ENCODE measurements at places on chromosomes 3 and 15.

- no peak for DNase-seq
Measured at GRCh38 chr3:12275974-12276650, 12.8 kb upstream of the PPARG start.

GRCh38 chr3:197960694-197961581 is 921 bp downstream of the LMLN start:
- DNase-seq = peak; percentile 33

GRCh38 chr3:71708476-71709105 is 16.6 kb downstream of the EIF4E3 start:
- no peak for DNase-seq

DNA sequence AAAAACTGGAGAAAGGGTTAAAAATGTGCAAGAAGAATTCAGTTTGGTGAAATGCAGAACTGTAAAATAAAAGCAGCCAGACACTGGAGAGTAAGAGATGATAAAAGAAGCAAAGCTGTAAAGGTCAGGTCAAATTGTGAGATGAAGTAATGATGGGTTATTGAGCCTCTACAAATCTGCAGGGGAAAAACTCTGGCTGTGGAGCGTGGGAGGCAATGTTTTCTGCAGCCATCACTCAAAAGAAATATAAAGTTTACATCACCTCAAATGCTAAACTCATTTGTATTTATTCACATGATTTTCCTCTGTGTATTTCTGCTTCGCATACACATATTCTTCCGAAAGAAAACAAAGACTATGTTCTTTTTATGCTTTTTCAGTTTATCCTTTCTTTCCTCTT is 158.8 kb upstream of the GPR149 start:
- no peak for DNase-seq

DNA sequence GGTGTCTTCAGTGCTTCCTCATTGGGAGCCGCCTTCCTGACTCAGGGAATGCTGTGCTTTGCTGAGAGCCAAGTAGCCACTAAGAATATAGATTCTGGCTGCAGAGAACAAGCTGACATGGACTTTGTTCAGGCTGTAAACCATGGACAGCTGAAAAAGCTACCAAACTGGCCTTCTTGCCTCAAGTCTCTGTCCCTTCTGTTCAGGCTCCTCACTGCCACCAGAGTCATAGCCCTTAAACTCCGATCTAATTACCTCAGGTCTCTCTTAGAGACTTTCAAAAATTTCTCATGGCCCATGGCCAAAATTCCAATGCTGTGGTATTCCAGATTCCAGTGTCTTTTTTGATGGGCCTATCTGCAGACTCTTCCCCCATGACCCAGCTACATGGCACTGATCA is 19.4 kb upstream of the PTX3 start:
- peak; percentile 66 for DNase-seq

GRCh38 chr15:39957481-39957880 is 23.6 kb downstream of the EIF2AK4 start:
- DNase-seq = no peak

DNA sequence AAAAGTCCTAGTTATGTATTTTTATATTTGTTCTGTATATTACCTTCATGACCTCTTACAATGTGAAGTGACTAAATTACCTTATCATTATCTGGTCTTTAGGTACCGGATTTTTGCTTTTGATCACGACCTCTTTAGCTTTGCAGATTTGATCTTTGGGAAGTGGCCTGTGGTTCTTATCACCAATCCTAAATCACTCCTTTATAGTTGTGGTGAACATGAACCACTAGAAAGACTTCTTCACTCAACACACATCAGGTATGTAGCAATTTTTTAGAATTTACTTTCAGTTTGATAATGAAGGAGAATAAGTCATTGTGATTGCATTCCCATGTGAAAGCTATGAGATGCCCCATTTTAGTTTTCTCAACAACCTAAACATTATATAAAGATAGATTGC is 18.3 kb downstream of the TMEM62 start:
- DNase-seq = no peak

DNA sequence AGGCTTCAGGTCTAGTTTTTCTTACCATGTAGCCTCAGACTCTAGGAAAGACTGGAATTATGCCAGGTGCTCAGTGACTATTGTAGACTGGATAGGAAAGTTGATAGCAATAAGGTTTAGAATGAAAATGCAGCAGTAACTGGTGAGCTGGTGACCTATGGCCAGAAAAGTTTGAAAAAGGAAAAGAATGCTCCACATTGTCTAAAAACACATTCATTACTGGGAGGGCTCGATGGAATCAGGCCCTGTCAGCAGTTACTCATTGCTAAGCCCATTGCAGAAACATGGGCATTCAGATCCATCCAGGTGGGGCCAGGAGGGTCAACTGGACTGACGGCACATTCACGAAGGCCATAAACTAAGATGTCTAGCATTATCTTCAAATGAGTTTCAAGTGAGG is 8.7 kb upstream of the MBNL1 start:
- DNase-seq = no peak

GRCh38 chr3:54660714-54661132 is 267.1 kb downstream of the LRTM1 start:
- DNase-seq = no peak

DNA sequence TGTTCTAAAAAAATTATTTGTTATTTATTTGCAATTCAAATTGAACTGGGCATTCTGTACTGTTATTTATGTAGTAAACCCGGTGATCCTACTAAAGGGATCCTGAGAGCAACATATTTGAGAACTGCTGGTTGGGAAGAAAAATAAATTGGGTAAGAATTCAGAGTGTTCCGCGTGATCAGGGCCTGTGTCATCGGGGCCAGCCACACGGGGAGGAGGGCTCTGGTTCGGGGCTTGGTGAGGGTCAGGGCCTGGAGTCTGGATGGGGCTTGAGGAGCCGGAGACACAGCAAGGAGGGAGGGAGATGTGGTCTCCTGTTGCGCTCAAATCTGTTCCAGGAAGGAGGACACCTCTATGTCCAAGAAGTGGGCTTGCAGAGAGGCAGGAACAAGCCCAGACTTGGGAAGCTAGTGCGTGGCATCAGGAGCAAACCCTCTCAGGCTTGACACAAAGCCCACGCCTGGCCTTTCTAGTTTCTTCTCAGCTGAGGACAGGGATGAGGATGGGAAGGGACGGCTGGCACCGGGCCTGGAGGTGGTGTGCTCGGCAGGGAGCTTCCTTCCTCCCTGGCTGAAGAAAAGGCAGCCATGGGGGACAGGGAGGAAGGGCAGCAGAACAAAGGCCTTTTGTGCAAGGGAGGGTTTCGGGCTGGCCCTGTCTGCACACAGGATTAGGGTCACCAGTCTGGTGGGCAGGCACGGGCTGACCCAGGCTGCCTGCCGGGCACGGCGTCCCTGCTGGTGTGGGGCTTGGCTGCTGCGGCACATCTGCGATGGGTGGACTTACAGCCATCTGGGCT is 22.9 kb upstream of the FBLN2 start:
- no peak for DNase-seq

DNA sequence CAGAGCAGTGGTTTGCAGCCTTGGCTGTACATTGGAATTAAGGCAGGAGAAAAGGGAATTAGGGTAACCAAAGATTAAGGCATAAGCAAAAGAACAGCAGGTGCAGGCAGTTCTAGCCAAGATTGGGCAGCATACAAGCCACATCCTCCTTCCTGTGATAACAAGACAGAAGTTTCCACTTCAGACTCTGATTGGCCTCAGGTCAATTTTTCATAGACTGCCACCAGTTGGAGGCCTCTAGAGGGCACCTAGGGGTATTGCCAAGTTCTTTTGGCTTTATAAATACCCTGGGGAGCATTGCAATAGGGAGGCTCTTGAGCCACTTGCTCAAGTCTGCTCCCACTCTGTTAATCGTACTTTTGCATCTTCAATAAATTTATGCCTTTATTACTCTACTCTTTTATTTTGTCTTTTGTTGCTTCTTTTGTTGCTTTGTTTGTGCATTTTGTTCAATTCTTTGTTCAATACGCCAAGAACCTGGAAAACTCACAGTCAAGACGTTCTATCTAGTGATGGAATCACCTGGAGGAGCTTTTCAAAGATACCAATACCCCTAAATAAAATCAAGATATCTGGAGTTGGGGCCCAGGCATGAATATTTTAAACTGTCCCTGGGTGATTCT is 32.2 kb upstream of the FMN1 start:
- peak; percentile 57 for DNase-seq

GRCh38 chr3:197289726-197290125 is 8.7 kb downstream of the DLG1 start:
- no peak for DNase-seq

DNA sequence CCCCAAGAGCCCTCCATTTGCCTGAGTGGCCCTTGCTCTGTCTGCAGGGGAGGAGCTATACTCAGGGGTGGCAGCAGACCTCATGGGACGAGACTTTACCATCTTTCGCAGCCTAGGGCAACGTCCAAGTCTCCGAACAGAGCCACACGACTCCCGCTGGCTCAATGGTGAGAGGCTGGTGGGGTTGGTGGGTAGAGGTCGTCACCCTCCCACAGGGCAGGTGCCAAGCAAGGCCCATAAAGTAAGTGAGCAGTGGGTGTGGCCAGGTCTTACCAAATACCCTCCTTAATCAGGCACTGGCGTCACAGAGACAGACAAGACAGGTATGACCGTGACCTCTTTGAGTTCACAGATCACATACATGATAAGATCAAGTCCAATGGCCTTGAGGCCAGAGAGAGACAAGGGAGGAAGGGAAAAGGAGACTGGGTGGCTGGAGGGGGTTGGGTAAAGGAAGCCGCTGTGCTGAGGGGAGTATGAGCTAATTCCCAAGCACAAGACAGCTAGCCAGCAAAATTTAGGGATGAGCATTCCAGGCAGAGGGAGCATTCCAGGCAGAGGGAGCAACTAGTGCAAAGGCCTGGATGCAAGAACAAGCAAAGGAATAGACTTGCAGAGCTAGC is 2.5 kb downstream of the SEMA3B start:
- no peak for DNase-seq

- no peak for DNase-seq
Measured at GRCh38 chr3:72652395-72652794, 195.8 kb downstream of the SHQ1 start.

DNA sequence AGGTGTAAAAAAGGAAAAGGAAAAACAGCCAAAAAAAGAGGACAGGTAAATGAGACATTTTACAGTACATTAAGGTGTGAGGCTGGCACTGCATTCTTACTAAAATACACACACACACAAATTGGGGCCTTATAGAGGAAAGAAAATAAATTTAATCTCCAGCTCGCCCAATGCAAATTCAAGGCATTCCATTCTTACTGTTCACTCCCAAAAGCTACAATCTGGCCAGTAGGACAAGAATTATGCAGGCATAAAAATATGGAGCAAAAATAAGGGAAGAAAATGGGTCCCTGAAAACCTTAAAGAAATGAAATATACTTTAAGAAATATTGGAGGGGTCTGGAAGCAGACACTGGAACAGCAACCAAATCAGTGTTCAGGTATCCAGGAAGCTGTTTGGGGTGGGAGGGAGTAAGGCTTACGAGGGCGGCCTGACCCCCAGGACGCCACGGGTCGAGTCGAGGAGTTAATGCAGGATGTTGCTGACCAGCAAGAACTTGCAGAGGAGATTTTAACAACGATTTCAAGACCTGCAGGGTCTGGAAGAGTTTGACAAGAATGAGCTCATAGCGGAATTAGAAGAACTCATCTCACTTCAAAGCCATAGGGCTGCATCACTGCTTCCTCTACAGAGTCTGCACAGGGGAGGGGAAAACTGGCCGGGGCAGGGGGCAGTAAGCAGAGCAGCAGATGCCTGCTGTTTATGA is 245.5 kb downstream of the TBL1XR1 start:
- DNase-seq = no peak

DNA sequence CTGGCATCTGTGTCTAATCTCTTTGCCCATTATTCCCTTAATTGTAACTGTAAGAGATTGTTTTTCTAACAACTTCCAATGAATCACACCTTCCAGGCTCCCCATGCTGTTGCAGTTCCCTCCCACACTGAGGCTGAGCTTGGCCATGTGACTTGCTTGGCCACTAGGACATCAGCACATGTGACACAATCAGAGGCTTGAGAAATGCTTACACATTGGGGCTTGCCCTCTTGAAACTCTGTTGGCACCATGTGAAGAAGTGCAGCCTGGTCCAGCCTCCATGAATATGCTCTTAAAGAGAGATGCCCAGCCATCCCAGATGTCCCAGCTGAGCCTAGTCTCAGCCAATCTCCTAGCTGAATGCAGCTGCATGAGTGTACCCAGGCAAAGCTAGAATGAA is 326.8 kb upstream of the SOX2 start:
- no peak for DNase-seq

- no peak for DNase-seq
Measured at GRCh38 chr3:165339753-165340152, 143.6 kb upstream of the SLITRK3 start.

- no peak for DNase-seq
Measured at GRCh38 chr3:136296960-136297359, 46.8 kb downstream of the PCCB start.

DNA sequence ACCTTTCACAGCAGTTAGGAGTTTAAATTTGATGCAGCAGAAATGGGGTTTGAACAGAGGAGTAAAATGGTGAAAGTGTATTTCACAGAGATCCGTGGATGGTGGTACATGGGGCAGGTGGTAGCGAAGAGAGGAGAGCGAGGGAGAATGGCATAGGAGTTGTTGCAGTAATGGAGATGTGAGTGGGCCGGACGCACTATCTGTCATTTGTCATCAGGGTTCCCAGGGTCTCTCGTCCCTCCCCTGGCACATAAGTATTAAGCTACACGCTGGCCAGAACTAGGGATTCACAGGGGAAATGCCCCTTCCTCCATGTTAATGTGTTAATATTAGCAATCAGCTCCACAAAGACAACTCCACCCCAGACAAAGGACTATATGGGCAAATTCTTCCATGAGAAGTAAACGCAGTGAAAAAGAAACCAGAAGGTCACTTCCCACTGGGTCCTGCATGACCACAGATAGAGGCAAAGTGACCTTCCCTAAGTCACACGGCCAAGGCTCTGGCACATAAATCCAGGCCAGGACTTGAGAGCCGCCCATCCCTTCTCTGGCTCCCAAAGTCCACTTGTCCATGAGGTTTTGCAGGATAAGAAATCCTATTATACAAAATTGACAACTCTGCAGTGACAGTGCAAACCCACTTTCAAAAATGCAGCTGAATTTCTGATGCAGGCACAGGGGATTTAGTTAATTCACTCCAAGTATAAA is 42.5 kb downstream of the ANXA2 start:
- no peak for DNase-seq

GRCh38 chr15:61314427-61314826 is 85.3 kb upstream of the RORA start:
- no peak for DNase-seq

GRCh38 chr3:72999951-73000350 is 3.3 kb downstream of the PPP4R2 start:
- no peak for DNase-seq

- DNase-seq = no peak
Measured at GRCh38 chr3:114144909-114145688, 33.8 kb downstream of the DRD3 start.

- DNase-seq = no peak
Measured at GRCh38 chr3:127884041-127884440, 31.0 kb upstream of the KBTBD12 start.
